ENCODE measurements at places on chromosomes 5 and 9.

DNA sequence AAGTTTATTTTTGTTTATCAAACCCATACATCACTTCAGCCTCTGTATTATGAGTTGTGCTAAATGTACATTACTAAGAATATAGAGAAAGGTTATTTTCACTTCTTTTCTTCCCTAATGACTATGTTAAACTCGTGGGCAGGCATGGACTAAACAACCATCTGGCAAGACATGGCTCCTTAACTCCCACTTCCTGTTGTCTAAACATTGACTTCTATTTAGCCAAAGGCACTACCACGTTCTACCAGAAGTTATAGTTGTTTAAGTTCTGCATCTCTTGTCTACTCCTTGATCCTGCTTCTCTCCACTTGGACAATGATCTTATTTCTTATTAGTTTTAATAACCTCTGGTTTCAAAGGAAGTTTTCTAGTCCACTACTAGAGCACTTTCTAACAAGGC lies 136.1 kb downstream of the MACIR start:
- DNase-seq, result no peak

GRCh38 chr5:34706084-34706483 lies 50.0 kb downstream of the RAI14 start:
- no peak for DNase-seq

DNA sequence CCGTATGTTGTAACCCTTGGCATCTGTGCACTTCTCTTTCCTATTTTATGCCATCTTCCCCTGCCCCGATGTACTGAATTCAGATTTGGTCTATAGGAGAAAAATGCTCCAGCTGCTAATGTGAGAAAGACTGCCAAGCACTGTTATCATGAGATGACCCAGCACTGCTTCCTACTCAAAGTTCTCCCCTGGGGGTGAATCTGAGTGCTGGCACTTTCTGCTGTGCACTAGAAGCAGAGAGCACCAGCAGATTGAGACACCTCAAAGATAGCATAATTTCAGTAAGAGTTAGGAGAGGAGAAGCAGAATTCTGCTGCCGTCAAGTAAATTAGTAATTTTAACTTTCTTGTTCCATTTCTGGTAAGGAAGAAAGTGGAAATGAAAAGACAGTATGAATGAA lies 92.8 kb upstream of the ACOT12 start:
- no peak for DNase-seq

- DNase-seq, result no peak
Observed at GRCh38 chr5:156951359-156951758, 11.7 kb downstream of the TIMD4 start.

GRCh38 chr9:72420783-72421182 lies 55.8 kb upstream of the ZFAND5 start:
- DNase-seq, result no peak

GRCh38 chr5:129496421-129496820 lies 36.3 kb downstream of the ADAMTS19 start:
- no peak for DNase-seq

DNA sequence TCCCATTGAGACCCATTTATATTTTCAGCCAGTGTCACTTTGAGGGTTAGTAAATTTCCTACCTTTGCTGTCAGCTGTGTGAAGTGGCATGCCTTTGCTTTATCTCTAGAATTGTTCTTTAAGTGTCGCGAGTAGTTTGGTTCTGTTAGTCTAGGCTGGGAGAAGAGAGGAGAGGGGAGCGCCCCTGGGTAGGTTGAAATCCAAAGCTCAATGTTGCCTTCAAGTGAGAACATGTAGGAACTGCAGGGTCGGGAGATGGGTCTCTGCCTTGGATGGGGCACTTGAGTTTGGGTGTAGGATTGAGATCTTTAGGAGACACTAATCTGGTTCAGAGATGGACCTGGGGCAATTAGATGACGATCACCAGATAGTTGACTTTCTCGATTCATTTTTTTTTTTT lies 46.3 kb downstream of the STC2 start:
- DNase-seq, result no peak

DNA sequence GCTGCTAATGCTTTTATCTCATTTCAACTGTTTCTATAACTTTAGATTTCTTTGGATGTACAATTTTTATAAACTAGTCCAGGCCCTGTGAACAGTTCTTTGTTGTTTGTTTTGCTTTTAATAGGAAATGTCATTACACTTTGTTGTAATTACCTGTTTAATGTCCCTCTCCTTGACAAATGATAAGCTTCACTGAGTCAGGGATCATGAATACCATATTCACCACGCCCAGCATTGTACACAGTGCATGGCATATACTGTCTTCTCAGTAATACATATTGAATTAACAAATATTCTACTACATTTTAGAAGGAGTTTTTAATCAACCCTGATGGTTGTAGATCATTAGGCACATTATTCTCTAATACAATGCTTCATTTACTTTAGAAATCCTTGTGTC lies 1105.0 kb downstream of the MAT2B start:
- DNase-seq, result no peak

GRCh38 chr9:12657998-12658397 lies 35.2 kb upstream of the TYRP1 start:
- no peak for DNase-seq

DNA sequence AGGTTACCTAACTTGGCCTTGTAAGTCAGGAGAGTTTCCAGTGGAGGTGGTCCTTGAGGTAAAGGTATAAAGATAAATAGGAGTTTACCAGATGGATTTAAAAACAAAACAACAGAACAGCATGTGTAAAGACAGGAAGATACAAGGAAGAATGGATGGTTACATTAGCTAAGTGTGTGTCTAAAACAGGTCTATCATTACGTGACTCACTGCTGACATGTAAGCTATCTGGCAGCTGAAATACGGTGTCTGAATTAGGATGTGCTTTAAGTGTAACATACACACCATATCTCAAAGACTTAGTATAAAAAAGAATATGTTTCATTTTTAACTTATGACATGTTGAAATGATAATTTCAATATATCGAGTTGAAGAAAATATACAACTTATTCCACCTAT lies 405.1 kb upstream of the ADAMTSL1 start:
- DNase-seq, result no peak

DNA sequence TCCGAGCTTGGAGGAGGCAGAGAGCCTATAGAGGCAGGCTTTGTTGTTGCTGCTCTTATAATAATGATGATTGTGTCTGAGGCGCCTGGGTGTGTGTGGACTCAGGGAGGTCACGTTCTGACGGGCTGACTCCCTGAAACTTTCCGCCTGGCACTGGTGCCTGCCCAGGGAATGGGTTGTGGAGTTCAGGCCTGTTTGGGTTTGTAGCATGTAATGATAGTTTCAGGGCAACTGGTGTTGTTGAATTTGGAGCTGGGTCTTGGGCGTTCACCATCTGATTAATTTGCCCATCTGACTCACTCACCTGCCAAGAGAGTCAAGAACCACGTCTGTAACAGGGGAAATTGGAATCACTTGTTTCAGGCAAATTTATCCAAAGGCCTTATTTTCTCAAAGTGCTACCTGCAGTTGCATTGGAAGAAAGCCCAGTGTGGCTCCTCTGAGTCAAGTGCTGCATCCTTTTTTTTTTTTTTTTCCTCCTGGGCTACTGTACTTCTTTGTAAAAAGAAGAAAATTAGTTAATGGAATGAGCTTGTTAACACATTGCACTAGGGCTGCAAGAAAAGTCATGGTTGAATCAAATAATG lies 386.5 kb downstream of the GADD45G start:
- DNase-seq, result no peak

DNA sequence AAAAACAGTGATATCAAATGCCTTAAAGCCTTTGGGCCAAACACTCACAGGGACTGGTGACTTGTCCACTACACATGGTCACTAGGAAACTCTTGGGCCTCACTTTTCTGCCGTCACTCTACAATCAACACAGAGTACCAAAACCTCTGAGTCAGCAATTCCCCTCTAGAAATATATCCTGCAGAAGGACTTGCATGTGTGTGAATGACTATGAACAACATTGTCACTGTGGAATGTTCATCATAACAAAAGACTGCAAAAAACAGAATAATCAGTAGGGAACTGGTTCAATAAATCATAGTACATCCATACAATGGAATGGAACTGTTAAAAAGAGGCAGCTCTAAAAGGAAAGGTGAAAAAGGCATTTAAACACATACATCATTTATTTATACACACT lies 44.1 kb upstream of the SMU1 start:
- no peak for DNase-seq

DNA sequence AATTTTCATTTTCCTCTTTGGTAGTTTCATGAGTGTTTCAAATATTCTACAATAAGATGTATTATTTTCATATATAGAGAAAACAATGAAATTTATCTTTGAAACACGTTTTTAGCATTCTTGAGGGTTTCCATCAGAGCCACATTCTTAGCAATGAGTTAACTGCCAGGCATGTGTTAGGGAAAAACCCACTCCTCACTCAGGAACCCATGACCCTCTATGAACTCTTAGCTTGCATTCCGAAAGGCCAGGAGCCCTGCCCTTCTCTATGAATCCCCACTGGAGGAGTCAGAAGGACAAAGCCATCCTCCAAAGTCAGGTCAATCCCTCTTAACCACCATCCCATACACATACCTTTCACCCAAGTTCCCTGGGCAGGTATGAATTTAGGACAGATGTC lies 57.5 kb downstream of the ADAMTS12 start:
- no peak for DNase-seq

GRCh38 chr5:108125771-108126511 lies 256.0 kb downstream of the FBXL17 start:
- no peak for DNase-seq

DNA sequence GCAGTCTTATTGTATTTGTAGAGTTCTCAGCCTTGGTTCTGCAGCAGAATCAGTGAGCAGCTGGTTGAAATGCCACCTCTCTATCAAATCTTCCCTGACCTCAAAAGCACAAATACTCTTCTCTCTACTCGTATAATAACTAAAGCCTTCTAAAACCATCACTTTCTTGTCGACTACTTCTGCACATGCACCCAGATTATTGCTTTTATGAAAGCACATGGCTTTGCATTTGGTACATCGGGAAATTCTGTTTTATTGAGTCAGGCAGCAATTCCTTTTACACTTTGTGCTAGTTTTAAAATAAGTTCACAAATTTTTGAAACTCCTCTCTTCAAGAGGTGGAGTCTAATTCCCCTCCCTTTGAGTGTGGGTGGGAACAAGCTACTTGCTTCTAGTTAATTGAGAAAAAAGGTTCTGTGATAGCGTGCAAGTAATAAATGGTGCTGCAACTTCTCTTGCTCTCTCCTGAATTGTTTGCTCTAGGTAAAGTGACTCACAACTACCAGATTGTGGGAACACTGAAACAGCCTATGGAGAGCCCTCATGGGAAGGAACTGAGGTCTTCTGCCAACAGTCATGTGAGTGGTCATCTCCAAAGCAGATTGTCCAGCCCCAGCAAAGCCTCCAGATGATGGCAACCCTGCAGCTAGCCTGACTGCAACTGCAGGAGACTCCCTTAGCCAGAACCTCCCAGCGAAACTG lies 66.0 kb upstream of the TAF1L start:
- no peak for DNase-seq

- DNase-seq, result no peak
Observed at GRCh38 chr5:74186356-74187315, 453.9 kb downstream of the ENC1 start.

DNA sequence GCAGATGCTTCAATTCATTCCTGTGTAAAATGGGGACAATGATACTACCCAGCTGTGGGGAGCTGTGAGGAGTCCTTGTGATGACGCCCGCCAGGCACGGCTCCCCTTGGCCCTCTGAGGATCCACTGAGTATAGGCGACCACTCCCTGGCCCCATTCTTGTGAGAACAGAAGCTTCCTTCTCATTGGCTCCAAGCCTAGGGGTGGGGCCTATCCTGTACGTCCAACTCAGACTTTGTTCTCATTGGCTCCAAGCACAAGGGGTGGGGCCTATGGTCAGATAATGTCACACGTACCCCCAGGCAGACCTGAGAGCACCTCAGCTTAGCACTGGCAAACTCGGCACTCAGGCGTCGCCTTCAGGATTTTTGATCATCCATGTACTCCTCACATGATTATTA lies 232.9 kb upstream of the MVB12B start:
- no peak for DNase-seq

GRCh38 chr9:77594963-77595362 lies 53.2 kb downstream of the GNA14 start:
- no peak for DNase-seq

GRCh38 chr5:31131381-31131891 lies 62.0 kb upstream of the CDH6 start:
- DNase-seq, result no peak

All from stimulated activated naive CD4-positive, alpha-beta T cell treated with Interleukin-2 at 50 U/mL for 16 hours (primary cell).